Uterine smooth muscle cell (primary cell): ENCODE measurements at places on chromosomes 4 and X. TPM values are rescaled to one million over a fixed set of nuclear protein-coding genes. Genes with fewer than 3 reads are reported as not detected.

Gene PNMA6A
- 3.5 and 8.7 TPM in 2 replicates for total RNA-seq

Gene FMR1NB
- not detected in 2 replicates for total RNA-seq

Gene VGLL1
- total RNA-seq, result not detected in 2 replicates

Gene RHOXF1
- total RNA-seq, result not detected in 2 replicates

Gene C1QTNF7
- 0.12 and 0.33 TPM in 2 replicates for total RNA-seq

Gene BEX5
- total RNA-seq, result 0.33 and 0.37 TPM in 2 replicates

Gene MAOB
- 0.37 and 0.66 TPM in 2 replicates for total RNA-seq

Gene APLN
- 0.12 and 0.33 TPM in 2 replicates for total RNA-seq

Gene CFAP47
- total RNA-seq, result 0.11 and 0.12 TPM in 2 replicates

Gene RTL5
- 1.8 and 2.2 TPM in 2 replicates for total RNA-seq

Gene HSFX1
- total RNA-seq, result 1.00 TPM in 2 replicates

Gene NAP1L2
- total RNA-seq, result 3.9 and 7.5 TPM in 2 replicates

Gene ADGRL3
- total RNA-seq, result 0.11 and 0.12 TPM in 2 replicates

Gene SLC4A4
- 2.0 and 9.6 TPM in 2 replicates for total RNA-seq

Gene MAGEH1
- total RNA-seq, result 40.0 and 41.4 TPM in 2 replicates

Gene NSG1
- 0.44 TPM in 1 of 2 replicates, not detected in the other for total RNA-seq

Gene SH3RF1
- total RNA-seq, result 31.9 and 33.2 TPM in 2 replicates

Gene C4orf51
- not detected in 2 replicates for total RNA-seq

Gene RIPPLY1
- total RNA-seq, result not detected in 2 replicates

Gene PTCHD1
- under 0.01 TPM in 1 of 2 replicates, not detected in the other for total RNA-seq

Gene TMPRSS11A
- total RNA-seq, result not detected in 2 replicates

Gene MAGEA2B
- not detected in 2 replicates for total RNA-seq

Gene DDX53
- total RNA-seq, result not detected in 2 replicates
